ENCODE measurements at places on chromosomes 3 and 15.
A peak's percentile ranks its signal among the peaks of the same experiment; 100 is the strongest.

- DNase-seq = peak; percentile 60
Observed at GRCh38 chr3:170154569-170155143, 26.9 kb downstream of the PHC3 start.

DNA sequence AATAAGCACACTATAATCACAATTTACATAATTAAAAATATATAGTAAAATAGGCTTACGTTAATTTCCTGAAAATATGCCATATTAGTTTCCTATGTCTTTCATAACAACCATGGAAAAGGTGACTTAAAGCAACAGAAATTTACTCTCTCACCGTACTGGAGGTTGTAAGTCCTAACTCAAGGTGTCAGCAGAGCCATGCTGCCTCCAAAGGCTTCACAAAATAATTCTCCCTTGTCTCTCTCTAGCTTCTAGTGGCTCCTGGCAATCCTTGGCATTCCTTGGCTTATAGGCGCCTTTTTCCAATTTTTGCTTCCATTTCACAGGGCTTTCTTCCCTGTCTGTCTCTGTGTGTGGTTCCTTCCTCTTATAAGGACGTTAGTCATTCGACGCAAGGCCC is 7.6 kb downstream of the SI start:
- no peak for DNase-seq

- no peak for DNase-seq
Observed at GRCh38 chr3:152038490-152038889, 165.0 kb downstream of the SUCNR1 start.

DNA sequence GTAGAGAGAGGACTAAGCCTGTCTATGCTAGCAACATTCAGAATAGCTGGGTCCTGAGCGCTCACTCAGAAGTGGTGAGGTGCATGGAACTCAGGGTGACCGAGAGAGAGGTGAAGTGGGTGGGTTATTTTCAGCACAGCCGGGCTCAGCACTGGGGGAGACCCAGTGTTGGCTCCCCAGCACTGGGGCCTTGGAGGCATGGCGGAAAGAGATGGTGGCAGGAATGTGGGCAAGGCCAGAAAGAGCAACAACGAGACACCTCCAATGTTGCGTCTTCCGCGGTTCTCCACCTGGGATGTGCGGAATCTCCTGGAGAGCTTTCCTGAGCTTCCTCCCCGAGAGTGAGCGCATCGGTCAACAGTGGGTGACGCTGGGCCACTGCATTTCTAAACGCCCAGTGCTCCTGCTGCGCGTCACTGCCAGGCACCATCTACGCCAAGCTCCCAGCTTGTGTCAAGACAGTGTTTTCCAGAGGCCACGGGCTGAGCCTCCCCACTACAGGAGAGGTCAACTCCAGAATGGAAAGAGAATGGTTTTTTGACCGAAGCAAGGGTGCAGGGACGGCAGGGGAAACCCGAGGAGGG is 148.4 kb downstream of the ADAMTS17 start:
- DNase-seq = no peak

DNA sequence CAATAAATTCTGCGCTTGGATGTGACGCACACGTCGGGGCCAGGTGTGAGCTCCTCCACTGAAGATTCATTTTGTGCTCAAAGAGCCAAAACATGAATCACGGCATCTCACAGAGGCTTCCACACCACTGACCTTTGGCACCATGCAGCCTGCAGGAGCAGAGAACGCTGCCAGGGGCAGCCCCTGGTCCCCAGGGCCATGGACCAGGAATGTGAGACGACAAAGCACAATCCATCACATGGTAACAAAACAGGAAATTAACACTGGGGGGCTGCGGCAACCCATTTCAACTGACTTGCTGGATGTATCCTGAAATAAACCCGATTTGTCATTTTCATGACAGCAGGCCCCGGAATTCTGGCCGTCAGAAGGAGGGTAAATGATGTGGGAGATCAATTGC is 167.5 kb upstream of the IGF1R start:
- no peak for DNase-seq

DNA sequence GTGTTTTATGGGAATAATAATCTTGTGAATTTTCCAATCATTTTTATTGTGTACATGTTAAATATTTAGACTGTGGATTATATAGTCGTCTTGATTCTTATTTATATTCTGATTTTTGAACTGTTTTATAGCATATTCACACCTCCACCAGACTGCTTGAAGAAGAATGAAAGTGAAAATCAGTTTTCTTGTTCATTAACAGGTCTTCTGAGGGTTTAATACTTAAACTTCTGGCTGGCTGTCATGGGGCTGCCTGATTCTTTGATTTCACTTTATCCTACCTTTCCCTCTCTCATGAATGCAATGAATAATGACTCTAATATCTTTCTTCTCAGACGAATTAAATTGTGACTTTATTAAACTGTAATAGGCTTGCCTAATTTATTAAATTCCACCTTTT is 56.2 kb downstream of the ATP2C1 start:
- DNase-seq = no peak

- no peak for DNase-seq
Observed at GRCh38 chr3:42130329-42131070, 39.3 kb downstream of the TRAK1 start.

- DNase-seq = no peak
Observed at GRCh38 chr3:127014536-127015281, 31.8 kb downstream of the PLXNA1 start.

GRCh38 chr3:195863121-195864061 is 45.0 kb downstream of the TNK2 start:
- no peak for DNase-seq

GRCh38 chr3:141646760-141647561 is 91.1 kb upstream of the RNF7 start:
- peak; percentile 54 for DNase-seq

GRCh38 chr3:98021830-98022560 is 13.1 kb downstream of the GABRR3 start:
- DNase-seq = no peak

GRCh38 chr3:123157209-123157597 is 44.5 kb upstream of the SEC22A start:
- DNase-seq = no peak

DNA sequence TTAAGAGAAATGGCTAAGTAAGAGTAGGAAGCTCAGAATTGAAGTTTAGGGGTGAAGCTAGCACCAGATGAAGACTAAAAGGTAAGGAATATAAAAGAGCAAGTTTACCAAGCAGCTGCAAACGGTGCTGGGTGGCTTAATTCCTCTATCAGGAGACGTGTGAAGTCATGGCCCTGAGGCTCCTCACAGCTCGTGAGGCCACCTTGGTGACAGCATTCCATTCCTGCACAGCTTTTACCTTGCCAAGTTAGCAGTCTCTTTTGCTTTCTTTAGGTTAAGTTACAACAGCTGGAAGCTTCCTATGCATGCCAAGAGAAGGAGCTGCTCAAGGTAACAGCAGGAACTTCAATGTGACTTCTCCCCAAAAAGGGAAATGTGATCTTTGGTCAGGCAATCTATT is 6.4 kb downstream of the TMCO5A start:
- DNase-seq = no peak

- DNase-seq = no peak
Observed at GRCh38 chr15:90819390-90819789, 49.0 kb upstream of the FURIN start.

GRCh38 chr3:22981166-22981565 is 222.0 kb upstream of the UBE2E2 start:
- no peak for DNase-seq

DNA sequence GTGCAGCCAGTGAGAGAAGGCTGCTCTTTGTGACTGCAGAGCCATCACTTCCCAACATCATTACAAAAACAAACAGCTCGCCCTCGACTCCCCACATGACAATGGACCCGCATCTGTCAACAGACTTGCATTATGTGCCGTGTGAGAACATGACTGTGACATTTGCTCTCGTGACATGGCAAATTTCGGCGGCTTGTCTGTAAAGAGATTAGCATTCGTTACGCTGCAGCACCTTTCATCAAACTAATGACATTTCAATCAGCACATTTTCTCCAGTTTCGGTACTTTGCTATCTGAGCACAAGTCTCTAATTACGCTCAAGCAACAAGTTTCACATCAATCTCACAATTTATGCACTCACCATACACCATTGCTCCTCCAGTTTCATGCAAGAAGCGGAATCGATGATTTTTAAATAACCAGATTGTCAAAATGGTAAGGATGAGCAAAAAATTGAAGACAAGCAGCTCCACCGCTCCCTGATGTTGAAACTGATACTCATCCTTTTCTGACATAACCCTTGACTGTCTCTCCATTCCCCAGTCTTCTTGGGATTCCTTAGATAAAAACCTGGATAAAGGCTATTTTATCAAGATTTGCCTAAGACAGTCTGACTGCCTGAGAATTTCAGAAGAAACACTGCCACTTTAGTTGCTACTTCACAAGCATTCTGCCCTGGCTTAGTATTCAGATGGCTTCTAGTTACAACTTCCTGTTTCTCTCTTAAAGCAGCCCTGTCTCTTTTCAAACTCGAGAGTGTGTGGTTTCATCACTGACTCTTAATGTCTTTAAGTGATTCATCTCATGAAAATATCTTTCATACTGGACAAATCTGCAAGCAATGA is at the start of gene SLC9A9:
Gene SLC9A9, minus strand, starts transcription at position 682 of the 845 bp plus-strand sequence. Its CDS starts 146 bp downstream, at position 536.
- DNase-seq = peak; percentile 58

- no peak for DNase-seq
Observed at GRCh38 chr3:52450489-52451236, 3.2 kb downstream of the TNNC1 start.

DNA sequence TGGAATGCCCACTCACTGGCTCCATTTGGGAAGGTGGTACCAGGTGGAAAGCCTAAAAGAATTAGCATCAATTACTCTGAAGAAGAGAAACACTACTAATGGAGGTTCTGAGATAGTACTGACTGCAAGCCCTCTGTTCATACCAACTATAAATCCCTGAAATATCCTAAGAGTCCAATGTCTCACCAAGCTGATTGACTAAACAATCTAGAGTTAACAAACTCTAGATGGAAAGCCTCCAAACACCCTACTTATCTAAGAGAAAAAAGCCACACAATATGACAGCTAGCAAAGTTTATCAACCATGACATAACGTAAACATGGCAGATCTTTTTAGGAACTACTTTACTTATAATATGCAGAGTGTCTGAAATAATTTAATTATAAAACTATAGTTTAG is 59.2 kb downstream of the GPR176 start:
- no peak for DNase-seq

- DNase-seq = no peak
Observed at GRCh38 chr3:122665226-122665786, 15.3 kb upstream of the PARP14 start.

DNA sequence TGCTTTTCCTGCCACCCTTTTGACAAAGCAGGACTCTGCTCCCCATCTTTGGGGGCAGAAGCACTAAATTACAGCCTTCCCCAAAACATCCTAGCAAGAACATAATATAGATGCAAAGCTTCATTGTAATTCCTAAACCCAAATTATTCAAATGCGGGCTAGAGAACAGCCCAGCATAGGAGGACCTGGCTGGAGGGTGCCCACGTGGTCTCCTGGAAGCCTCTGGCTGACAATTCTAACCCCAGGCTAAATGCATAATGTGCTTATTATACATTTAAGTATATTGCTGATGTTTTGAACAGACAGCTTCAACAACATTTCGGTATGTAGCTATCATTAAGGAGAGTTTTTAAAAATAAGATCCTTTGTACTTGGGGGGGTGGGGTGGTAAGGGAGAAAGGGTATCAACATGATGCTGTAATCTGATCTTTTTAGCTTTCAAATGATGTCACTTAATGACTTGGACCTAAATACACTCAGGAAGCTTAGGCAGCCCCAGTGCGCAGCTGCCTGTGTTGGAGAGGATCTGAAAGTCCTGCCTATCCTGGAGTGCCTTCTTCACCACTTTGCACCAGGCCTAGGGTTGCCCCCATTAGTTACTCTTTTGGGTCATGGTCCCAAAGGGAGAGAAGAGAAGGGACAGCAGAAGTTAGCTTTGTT is 57.2 kb upstream of the USP3 start:
- no peak for DNase-seq

DNA sequence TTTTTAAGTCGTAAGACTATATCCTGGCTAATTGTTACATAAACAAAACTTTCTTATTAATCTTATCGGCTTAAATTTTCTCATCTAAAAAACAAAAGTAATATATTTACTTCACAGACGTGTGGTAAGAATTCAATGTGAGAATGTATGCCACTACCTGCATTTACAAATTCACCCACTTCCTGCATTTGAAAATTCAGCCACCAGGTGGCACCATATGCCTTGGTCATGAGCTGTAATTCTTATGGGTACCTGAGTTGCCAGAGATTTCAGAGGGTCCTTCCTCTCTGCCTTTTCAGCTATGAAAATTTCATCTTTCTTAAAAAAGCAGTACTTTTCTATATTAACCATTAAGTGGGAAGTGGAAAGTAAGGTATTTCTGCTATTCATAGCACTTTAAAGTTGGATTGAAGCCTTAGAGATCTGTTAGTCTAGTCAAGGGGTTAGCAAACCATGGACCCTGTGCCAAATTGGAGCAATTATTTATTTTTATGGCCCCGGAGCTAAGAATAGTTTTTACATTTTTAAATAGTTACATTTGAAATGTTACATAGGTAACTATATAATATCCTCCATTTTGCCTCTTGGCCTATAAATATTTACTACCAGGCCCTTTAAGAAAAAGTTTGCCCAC is 127.8 kb downstream of the HCN4 start:
- DNase-seq = no peak

DNA sequence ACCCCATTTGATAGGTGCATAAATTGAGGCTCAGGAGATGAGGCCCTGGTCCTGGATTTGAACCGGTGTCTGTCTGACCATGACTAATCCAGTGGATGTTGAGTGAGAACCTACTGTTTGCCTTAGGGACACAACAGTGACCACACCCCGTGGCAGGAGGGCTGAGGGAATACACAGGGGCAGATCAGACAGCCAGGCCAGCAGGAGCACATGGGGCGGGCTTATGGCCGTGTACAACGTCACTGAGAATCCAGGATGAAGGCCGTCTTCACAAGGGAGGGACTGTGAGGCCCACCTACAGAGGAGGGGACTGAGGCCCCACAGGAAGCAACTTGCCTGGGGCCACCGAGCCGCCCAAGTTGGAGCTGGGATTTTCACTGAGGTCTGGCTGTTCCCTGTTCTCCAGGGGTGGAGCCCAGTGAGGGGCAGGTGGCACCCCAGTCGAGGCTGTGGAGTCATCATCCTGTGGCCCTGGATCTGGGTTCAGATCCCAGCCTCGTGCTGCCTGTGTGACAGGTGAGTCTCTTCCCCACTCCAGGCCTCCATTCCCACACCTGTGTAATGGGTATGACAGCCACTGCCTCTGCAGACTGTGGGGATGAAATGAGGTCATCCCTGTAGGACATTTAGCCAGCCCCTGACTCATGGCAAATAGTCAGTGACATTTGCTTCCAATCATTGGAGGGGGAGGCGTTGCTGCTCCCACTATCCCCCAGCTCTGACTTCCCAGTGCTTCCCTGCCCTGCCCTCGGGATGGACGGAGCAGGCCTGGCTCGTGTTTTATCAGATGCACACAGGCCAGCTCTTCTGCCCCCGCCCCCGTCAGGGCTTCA is 6.3 kb upstream of the PLXND1 start:
- DNase-seq = no peak
